ENCODE measurements at places on chromosomes 11 and 22.

DNA sequence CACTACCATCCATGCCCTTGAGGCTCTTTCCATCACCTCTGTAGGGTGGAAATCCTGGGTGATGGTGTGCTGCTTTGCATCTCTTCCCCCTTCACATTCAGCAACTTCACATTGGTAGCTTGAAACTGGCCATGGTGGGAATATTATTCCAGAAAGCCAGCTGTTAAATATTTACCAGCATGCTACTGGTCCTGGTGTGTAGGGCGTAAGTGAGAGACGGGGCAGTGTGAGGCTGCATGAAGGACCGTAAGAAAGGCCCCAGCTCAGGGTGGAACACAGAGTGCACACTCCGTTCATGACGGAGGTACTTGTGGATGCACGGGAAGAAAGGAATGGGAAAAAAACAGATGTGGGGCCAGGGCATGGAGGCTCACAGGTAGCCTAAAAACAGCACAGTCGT is 121.3 kb downstream of the PKNOX2 start:
- no peak for DNase-seq

DNA sequence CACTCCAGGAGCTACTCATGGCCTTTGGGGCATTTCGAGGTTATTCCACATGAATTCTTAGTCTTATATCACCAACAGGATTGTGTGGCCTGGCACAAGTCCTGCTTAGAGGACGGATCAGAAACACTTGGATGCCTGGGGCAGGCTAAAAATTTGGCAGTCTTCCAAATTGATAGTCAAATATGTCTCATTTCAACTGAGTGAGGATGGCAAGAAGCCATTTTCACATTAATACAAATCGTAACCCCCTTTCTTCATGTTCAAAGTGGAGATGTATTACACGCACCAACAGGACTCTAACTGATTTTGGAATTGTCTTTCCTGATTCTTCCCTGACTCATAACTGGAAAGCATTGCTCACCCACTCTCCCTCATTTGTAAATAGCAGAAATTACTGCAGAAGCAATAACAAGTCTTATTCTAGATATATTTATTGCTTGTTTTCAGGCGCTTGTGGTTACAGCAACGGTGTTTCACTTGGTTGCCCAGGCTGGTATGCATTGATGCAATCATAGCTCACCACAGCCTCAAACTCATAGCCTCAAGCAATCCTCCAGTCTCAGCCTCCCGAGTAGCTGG is 10.3 kb upstream of the CCDC86 start:
- DNase-seq: no peak

GRCh38 chr11:121237686-121238658 is 54.6 kb upstream of the SC5D start:
- no peak for DNase-seq

- DNase-seq: peak; percentile 16
These were observed 4.3 kb upstream of the BAIAP2L2 start for GRCh38 chr22:38114484-38115398.

- DNase-seq: no peak
These were observed 87.1 kb upstream of the TOP3B start for GRCh38 chr22:22069450-22070370.

GRCh38 chr22:19226428-19226827 is 47.9 kb upstream of the SLC25A1 start:
- no peak for DNase-seq

- DNase-seq: no peak
These were observed 660.5 kb downstream of the NTM start for GRCh38 chr11:132030896-132031295.

- peak; percentile 5 for DNase-seq
These were observed 49.2 kb downstream of the CNTN5 start for GRCh38 chr11:99069856-99070444.

DNA sequence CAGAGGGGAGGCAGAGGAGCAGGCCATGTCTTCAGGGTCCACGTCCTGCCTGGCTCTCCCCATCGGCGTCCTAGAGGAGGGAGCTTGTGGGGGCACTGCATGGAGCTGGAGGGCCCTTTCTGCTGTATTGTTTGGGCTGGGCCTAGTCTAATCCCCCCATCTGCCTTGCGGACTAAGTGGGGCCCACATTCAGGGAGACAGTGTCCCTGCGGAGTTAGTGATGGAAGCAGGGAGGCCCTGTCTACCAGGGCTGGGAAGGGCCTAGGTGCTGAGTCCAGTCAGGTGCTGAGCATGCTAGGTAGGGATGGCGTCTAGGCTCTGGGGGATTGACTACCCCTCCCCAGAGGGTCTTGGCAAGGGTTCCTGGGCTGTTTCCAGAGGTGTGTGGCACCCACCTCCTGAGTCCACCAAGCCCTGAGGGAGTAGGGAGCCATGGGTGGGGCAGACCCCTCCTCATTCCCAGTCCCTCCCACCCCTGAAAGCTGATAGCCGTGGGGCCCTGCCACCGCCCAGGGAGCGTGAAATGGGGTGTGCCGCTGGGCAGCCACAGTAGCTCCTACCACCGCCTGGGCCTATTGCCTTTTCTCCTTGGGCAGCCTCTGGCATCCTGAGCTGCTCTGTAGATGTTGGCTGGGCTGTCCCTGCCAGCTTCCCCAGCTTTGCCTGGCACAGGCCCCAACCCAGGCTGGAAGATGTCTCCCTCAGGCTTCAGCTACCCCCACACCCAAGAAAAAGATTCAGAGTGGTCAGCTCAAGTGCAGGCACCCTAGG is 1.9 kb upstream of the POLD4 start:
- DNase-seq: no peak

Measured in GM12864 (cell line).